Activated CD4-positive, alpha-beta T cell treated with anti-CD3 and anti-CD28 coated beads, Interleukin-2, amount 10 ng/mL, durations not matched to agents 24 days and 14 days (primary cell): ENCODE measurements at places on chromosomes 6 and 20. TPM values are rescaled to one million over a fixed set of nuclear protein-coding genes. Genes with fewer than 3 reads are reported as not detected.

- DNase-seq, result no peak
Measured at GRCh38 chr20:17762873-17763557, 63.2 kb downstream of the BANF2 start.

DNA sequence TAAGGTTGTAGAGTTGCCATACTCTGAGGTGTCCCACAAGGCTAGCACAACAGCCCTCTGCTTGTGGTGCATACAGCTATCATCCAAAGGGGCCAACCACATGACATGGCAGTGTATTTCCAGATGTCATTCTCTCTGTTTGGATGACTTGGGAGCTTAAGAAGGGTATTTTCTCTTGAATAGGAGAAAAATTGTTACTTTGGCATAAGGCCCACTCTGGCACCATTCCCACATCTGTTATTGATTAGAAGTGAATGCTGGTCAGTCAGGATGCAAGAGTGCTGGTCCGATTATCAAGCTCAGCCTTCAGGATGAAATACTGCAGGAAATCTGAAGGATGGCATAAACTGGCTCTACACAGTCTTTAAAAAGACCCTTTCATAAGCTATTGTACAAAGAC, 83.6 kb upstream of the C20orf144 start:
- DNase-seq, result no peak

Gene OCSTAMP
- total RNA-seq, result 0.37 and 0.40 TPM in 2 replicates

- DNase-seq, result peak; percentile 12
Measured at GRCh38 chr6:109102762-109103161, 7.5 kb downstream of the CEP57L1 start.

Gene EFHC1
- 1.5 and 1.7 TPM in 2 replicates for total RNA-seq

GRCh38 chr6:15285682-15286294, 39.9 kb downstream of the JARID2 start:
- DNase-seq, result no peak

Gene WFDC5
- not detected in 2 replicates for total RNA-seq

- DNase-seq, result no peak
Measured at GRCh38 chr6:43129434-43130194, 41.5 kb upstream of the SRF start.
